Esophagus mucosa (tissue), 1 donor: ENCODE measurements at places on chromosomes 13 and 19. TPM values are rescaled to one million over a fixed set of nuclear protein-coding genes. Genes with fewer than 3 reads are reported as not detected.

DNA sequence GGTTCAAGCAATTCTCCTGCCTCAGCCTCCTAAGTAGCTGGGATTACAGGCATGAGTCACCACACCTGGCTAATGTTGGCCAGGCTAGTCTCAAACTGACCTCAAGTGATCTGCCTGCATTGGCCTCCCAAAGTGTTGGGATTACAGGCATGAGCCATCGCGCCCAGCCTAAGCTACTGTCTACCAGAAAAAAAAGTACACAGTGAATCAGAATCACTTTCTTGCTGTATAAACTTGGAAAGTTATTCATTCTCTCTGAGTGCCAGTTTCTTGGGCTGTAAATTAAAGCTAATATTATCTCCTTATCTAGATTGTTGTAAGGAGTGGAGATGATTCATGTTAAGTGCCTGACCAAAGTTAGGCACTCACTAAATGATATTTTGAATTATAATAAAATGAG lies 242.8 kb downstream of the ENOX1 start:
- ATAC-seq: no peak

DNA sequence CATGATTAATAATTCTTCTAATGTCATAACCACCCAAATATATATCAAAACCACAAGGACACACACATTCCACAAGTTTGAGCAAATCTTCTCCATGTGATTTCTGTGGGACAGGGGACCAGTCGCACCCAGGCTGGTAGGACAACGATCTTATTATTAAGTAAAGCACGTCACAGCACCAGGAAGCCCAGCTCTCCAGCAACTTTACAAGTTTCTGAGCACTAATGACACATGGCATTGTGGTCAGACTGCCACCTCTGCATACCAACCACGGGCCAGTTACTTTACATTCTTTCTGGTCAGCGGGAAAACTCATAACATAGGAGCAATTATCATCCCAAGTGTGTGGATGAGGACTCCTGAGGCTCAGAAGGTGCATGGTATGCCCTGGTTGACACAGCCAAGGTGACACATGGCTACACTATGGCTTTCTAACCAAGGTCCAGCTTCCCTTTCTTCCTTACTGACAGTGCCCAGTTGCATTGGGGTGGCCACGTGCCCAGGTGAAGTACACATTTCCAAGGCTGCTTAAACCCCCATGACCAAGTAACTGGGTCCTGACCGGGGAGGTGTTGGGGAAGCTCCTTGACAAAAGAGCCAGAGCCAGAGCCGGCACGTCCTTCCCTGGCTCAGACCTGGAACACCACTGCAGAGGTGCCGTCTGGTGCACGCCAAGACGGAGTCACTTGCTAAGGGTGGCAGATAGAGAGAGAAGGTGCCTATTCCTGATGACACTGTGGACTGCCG lies 27.4 kb downstream of the LATS2 start:
- peak; percentile 80 for ATAC-seq

DNA sequence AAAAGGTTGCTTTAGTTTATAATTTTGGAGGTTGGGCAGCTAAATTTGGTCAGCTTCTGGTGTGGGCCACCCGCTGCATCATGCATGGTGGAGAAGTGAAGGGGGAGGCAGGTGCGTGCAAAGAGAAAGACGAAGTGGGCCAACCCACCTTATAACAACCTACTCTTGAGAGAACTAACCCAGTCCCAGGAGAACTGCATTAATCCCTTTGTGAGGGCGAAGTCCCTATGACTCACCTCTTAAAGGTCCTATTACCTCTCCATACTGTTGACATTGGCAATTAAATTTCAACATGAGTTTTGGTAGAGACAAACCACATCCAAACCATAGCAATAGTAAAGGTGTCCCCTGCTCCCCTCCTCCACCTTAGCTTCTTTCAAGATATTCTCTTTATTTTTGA lies 7.7 kb upstream of the FGF9 start:
- peak; percentile 52 for ATAC-seq

GRCh38 chr13:28475916-28476725 lies 18.8 kb downstream of the FLT1 start:
- no peak for ATAC-seq

GRCh38 chr19:41023193-41023592 lies 32.1 kb downstream of the CYP2B6 start:
- ATAC-seq: no peak

GRCh38 chr13:68125087-68125480 lies 894.9 kb upstream of the PCDH9 start:
- ATAC-seq: no peak

- ATAC-seq: peak; percentile 87
These were observed 14.1 kb upstream of the TNFSF9 start for GRCh38 chr19:6516659-6517291.

DNA sequence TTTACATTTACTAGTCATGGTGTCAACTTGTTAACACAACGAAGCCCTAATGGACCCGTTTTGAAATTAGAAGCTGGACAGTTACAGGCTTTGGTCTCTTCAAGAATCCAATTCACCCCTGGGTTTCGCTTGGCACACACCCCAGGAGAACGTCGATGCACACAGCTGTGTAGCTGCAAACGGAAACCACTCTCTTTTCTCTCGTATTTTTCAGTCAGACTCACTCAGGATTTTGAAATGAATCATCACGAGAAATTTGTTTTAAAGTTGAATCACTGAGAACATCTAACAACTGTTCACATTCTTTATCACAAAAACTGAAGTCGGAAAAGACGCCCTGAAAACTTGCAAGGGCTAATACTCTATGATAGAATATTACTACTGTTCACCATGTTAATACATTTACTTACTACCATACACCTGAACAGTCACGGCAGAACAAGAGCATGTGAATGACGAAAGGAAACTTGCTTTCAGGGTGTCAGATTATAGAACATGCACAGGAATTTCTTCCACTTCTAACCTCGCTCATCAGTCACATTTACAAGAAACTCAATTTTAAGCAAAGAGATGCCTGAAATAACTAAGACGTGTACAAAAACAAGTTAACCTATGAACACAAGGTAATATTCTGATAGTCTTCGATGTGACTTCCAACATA lies 4.7 kb downstream of the PNMA8A start:
- ATAC-seq: no peak

DNA sequence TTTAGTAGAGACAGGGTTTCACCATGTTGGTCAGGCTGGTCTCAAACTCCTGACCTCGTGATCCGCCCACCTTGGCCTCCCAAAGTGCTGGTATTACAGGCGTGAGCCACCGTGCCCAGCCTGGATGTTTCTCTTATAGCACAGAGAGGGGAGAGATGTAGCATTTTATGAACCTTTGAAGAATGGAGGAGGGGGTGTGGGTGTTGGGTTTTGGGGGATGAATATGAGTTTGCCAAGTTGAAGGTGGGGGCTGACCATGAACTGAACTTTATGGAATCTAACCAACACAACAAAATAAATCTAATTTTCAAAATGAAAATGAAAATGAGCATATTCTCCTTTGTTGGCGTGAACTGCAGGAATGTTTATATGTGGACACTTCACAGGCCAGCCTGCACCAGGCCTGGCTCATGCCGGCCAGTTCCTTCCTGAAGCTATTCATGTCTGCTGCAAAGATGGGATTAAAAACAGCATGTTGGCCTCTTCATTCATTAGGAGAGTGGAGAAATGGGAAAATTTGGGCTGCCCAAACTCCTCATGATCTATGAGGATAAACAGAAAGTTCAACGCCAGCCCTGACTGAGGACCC lies 39.5 kb upstream of the HOMER3 start:
- no peak for ATAC-seq

DNA sequence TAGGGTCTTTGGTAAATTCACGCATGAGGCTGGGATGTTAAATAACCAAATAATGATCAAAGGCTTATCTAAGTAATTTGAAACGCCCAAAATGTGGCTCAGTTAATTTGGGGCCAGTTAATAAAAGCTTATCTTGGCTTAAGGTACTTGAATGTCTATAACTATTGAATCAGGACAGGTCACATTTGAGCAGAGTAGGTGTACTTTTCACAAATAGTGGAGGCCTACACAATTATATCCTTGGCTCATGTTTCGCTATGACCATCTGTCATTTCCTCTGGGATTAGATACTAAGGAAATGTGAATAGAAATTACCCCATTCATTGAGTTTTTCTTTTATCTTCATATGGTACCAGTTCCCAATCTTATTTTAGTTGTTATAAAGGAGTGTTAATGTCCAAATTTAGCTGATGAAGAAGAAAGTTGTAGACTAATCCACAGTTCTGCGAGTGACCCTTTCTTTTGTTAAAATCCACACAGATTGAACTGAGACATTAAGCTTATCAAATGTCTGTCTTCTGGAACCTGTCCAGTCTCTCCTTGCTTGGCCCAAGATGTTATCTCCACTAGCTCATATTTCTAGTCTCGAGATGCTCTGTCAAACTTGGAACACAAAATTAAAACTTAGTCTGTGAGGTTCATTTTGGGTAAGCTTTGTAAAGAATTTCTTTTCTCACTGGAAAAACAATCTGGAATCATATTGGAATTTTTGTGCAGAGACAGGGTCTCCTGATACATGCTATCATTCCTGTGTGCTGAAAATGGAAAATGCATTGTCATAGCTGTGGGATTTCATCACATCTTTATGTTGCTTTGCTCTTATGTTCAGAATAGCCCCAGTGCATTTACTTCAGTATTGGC lies 31.0 kb downstream of the SLAIN1 start:
- no peak for ATAC-seq

DNA sequence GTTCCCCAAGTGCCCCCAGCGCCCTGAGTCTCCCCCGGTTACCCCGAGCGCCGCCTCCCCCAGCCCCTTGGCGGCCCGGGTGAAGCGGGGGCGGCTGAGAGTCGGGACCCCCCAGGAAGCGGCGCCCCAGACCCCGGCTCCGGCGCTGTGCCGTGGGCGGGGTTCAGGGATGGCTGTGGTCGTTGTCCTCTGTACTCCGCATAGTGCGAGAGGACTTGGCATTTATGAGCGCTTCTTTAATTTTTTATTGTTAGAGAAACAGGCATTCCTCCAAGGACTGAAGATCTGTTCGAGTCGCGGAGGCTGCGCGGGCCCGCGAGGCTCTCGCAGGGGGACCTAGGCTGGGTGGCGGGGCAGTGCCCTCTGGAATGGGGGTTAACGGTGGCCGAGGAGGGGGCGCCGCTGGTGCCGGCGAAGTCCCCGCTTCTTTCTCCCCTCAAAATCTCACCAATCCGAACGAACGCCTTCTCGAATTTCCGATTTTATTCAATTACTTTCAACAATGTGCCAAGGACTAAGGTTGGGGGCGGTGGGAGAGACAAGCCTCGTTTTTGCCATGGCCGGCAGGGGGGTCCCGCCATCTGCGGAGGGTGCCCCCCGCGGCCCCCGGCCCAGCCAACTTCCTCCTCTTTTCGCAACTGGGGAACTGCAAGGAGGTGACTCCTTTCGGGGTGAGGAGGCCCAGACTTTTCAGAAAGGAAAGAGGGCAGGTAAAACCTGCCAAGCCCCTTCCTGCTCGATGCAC lies 596 bp upstream of the GJB2 start:
- ATAC-seq: no peak

- ATAC-seq: no peak
These were observed 12.6 kb downstream of the SCEL start for GRCh38 chr13:77548095-77548494.

GRCh38 chr13:92804346-92804745 lies 422.3 kb upstream of the GPC6 start:
- no peak for ATAC-seq

DNA sequence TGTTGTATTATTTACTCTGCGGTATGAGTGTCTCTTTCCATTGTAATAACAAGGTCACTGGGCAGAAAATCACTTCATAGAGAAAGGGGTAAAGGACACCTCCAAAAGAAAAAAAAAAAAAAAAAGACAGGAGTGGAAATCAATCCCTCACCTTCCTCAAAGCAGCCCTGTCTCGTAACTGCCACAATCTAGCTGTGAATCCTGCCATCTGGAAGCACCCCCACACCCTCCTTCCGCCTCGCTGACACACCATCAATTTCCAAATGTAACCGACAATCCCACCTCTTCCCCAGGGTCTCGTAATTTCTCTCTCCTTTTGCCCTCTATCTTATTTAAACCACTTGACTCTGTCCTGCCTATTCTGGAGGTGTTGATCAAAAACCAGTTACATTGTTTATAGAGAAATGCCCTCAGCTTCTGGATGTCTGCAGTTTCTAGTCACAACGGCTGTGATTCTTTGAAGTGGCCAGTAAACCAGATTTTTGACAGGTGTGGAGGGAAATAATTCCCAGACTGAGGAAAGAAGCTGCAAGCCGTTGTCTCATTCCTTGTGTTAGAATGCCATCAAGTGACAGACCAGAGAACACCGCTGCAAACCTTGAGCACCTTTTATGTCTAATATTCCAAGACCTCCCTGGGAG lies 9.1 kb upstream of the POP4 start:
- ATAC-seq: no peak

GRCh38 chr19:30577551-30578105 lies 205.4 kb downstream of the ZNF536 start:
- no peak for ATAC-seq

GRCh38 chr19:38952395-38953165 lies 21.8 kb downstream of the MRPS12 start:
- ATAC-seq: no peak

GRCh38 chr13:51977625-51978024 lies 33.6 kb downstream of the ATP7B start:
- no peak for ATAC-seq

GRCh38 chr13:87893186-87893585 lies 222.0 kb downstream of the SLITRK5 start:
- ATAC-seq: no peak

- no peak for ATAC-seq
These were observed 8.9 kb downstream of the TEKTIP1 start for GRCh38 chr19:3547767-3548282.

DNA sequence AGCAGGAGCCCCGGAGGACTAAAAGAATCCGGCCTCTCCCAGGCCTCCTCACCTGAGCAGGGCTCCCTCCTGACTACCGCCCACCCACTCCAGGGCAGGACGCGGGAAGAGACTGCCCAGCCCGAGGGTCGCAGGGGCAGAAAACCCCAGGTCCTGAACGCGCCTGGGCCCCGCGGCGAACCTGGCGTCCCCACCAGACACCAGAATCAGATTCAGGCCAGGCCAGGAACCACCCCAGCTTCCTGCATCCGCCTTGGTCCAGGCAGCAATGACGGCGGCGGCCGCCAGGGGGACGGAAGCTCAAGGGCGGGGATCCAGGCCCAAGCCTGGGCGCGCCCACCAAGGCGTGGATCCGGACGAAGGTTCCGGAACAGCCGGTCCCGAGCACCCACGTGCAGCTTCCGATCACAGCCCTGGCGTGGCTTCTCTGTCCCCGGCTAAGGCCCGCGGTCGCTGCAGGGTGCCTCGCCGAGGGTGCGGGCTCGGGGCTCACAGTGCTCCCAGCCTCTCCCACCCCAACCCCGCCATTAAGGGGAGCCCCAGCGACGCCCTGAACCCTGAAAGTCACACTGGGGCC lies 3.6 kb downstream of the LGALS7 start:
- peak; percentile 82 for ATAC-seq

- no peak for ATAC-seq
These were observed 738.3 kb upstream of the GPC6 start for GRCh38 chr13:92488249-92488852.

- no peak for ATAC-seq
These were observed 73.5 kb downstream of the PEPD start for GRCh38 chr19:33448159-33448516.

The TUBA3C gene
- not detected for total RNA-seq

The KIR2DL4 gene
- not detected for total RNA-seq

The MIDN gene
- 99.3 TPM for total RNA-seq

The ZNF85 gene
- 2.7 TPM for total RNA-seq

The GJB6 gene
- total RNA-seq: 369 TPM
